ENCODE measurements at places on chromosomes 2 and 18.

DNA sequence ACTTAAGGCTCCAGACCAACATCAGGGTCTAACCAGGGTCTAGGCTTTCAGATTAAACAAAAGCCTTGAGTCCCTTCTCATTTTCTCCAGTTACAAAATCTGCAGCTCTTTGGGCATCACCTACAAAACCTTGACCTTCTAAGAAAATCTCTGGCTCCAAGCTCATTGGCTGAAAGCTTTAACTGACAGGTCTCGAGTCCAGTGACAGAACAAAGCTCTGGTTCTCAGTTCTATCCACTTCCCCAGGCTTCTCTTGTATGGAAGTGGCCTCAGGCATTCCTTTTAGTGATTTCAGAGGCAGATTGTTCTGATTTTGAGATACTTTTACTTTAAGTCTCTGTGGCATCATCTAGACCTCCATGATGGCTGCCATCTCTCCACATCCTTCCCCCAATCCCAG is 11.3 kb downstream of the SIX2 start:
- DNase-seq, result no peak

DNA sequence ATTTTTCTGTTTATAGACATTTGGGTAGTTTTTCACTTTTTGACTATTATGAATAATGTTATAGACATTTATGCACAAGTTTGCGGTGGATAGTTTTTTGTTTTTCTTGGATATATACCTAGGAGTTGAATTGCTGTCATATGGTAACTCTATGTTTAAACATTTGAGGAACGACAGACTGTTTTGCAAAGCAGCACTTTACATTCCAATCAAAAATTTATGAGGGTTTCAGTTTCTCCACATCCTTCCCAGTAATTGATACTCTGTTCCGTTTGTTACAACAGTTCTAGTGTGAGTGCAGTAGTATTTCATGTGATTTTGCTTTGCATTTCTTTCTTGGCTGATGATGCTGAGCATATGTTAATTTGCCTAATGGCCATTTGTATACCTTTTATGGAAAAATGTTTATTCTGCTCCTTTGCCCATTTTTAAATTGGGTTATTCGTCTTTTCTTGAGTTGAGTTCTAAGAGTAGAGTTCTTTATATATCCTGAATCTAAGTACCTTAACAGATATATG is 617.3 kb upstream of the LRATD1 start:
- no peak for DNase-seq

- no peak for DNase-seq
Measured at GRCh38 chr2:232518844-232519243, 1.3 kb upstream of the PRSS56 start.

DNA sequence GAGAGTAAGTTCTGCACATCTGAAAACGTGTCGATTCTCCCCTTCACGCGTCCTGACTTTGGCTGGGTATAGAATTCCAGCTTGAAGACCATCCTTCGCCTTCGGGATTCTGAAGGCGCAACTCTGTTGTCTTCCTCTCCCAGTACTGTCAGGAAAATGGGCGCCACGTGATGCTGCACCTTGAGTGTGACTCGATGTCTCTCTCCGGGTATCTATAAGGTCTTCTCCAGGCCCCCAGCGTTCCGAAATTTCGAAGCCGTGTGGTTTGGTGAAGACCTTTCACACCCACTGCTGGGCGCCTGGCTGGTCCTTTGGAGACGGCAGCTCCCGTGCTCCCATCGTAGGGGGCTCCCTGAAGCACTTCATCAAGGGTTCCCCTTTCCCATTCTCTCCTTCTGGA is 203.7 kb downstream of the HDAC4 start:
- DNase-seq, result no peak

DNA sequence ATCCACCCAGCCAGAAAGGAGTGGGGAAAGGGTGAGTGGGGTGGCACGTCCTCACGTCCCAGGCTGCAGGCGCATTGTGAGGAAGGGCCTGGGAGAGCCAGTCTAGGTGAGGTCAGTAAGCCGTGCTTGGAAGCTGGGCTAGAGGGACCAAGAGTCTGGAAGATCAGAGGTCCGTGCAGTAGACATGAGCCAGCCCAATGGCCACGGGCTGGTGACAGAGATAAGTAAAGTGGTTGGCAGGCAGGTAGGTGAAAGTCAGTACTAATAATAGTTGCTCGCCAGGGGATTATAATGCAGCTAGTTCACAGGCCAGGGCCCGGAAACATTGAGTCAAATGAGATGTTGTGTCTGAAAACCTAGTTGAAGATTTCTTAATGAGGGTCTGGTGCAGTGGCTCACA is 133.2 kb downstream of the GBX2 start:
- DNase-seq, result no peak

DNA sequence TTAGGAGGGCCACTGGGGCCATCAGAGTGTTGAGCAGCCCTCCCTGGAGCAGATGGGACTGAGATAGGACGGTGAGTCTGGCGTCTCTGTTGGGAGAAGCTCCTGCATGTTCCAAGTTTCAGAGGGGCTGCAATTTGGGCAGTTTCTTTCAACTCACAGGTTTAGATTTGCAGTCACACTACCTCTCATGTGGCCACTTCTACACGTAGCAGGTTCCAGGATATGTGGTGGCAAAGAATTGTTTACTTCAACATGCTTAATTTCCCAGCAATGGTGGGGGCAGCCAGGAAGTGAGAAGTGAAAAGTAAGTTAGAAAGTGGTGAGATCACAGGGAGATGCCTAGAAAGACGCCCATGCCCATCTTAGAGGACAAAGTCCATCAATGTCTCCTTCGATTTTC is 9.3 kb downstream of the NCK2 start:
- DNase-seq, result no peak

GRCh38 chr18:8960740-8961657 is 141.5 kb upstream of the NDUFV2 start:
- no peak for DNase-seq

DNA sequence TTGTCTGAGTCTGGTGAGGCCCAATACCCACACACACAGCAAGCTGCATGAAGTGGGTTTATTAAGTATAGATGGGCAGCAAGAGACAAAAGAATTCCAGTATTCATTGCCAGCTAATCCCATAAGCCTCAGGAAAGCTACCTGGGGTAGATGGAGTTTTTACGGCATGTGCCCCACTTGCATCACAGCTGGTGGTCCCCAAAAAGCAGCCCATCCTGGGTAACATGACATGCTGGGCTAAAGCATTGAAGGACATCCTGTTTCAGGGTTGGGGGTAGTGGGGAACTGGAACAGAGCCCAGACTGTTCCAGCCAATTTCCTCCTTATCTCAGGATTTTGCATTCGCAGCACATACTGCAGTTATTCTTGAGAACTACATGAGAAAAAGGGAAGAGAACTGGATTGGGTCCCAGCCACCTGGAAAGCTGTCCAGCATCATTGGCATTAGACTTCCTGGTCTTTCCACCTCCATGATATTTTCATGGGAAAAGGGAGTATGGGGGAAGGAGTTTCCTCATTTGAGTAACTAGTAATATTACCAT is 240.1 kb upstream of the MMADHC start:
- no peak for DNase-seq

- DNase-seq, result no peak
Measured at GRCh38 chr2:240166191-240166590, 25.7 kb upstream of the OTOS start.

DNA sequence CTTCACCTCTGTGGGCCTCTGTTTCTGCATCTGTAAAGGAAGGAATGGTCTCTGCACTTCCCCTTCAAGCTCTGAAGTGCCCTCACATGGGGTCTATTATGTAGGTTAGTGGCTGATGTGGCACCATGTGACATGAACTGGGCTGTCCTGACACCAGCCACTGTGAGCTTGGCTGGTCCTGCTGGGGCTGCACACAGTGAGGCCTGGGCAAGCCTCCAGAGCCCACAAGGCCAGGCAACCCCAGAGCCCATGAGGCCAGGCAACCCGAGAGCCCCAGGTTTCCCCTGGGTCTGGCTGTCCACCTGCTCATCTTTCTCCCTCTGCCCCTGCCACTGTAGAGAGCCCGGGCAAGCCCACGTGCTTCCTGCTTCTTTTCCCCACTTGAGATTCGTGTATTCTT is 150.1 kb upstream of the SMAD2 start:
- no peak for DNase-seq

GRCh38 chr2:128373451-128374000 is 54.9 kb upstream of the HS6ST1 start:
- no peak for DNase-seq

GRCh38 chr2:189393440-189394111 is 47.7 kb upstream of the WDR75 start:
- DNase-seq, result no peak

DNA sequence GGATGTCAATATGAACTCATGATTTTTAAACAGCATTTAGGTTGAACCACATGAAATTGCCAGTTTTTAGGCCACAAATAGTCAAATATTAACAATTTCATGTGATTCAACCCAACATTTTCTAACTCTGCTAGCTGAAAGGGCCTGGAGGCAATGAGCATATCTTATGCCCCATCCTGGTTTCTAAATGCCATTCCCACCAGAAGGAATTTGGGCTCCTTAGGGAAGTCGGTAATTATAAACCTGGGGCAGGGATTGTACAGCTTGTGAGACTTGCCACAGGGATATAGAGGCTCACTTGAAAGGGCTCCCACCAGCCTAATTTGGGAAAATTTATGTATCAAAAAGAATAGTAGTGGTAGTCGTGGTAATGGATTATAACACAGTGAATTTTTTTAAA is 178.4 kb upstream of the ALPP start:
- DNase-seq, result no peak

DNA sequence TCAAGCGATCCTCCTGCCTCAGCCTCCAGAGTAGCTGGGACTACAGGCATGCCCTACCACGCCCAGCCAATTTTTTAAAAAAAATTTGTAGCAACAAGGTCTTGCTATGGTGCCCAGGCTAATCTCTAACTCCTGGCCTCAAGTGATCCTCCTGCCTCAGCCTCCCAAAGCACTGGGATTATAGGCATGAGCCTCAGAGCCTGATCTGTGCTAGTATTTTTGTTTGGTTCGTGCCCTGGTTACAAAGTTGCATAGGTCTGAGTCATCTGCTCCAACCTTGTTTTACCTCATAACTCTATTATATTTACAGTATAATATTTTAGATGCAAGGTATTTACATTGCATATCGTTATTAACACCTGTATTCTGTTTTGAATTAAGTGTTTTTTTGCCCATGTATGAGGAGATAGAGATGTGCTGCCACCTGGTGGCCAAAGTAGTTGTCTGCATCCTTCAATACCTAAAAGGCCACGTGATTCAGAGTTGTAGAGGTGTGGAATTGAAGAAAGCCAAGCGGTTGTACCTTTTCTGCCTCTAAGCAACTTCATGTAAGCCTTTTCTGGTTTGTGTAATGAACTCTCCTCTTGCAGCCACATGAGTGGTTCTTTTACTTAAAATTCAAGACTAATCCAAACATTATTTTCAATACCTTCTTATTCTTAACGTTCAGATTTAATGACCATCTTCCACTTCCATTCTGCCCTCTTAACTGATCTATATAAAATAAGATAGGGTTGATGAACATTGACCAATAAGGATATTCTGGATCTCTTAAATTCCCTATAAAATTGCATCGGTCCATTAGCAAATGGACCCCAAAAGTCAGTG is 19.9 kb upstream of the CABYR start:
- DNase-seq, result no peak

DNA sequence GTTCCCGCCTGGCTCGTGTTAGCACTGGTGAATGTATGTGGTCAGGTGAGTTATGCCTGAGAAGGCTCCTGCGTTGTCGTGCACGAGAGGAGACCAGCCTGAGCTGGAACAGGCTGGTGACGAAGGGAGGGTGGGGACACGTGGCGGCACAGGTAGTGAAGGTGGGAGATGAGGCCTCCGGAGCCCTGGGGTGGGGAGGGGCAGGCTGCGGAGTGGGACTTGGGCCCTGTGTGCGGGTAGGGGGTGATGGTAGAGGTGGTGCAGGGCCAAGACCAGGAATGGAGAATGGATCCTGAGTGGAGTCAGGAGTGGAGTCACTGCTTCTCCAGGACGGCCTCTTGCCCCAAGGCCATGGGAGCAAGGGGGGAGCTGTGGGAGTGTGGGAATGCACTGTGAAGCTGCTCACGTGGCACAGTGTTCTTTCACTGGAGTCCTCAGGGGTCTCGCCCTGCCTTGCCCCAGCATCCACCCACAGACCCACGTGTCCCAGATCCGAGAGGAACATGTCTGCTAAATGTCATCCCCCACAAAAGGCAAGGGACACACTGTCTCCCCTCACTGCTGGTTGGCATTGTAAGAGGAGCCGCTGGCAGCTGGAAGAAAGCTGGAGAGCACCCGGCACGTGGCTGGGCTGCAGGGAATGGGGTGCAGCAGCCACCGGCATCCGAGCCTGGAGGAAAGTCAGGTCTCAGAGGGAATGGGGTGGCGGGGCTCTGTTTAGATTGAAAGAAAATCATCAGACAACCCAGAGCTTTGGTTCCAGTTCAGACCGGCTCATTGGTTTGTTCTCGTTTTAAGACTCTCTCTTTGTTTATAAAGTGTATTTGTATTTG is 63.7 kb downstream of the CYP26B1 start:
- no peak for DNase-seq

- DNase-seq, result no peak
Measured at GRCh38 chr2:230925443-230925878, 419 bp upstream of the GPR55 start.

- DNase-seq, result no peak
Measured at GRCh38 chr18:48641981-48642380, 103.2 kb downstream of the CTIF start.

DNA sequence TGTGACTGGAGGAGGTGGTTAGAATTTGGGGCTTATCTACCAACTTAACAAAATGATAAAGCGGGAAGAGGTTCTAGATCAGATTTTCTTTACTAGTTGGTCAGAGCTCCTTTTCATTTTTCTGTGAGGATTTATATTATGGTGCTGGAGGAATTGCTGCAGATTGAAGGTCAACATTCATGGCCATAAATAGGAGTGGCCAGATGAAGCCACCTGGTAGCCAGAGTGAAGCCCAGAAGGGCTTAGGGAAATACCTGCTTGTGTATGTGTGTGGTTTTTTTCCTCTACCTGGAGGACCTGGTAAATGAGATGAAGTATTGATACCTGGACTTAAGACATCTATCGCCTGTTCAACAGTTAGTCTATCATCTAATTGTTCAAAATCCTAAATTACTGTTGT is 122.9 kb upstream of the MSTN start:
- DNase-seq, result no peak

GRCh38 chr18:79458917-79459803 is 63.4 kb downstream of the NFATC1 start:
- no peak for DNase-seq

DNA sequence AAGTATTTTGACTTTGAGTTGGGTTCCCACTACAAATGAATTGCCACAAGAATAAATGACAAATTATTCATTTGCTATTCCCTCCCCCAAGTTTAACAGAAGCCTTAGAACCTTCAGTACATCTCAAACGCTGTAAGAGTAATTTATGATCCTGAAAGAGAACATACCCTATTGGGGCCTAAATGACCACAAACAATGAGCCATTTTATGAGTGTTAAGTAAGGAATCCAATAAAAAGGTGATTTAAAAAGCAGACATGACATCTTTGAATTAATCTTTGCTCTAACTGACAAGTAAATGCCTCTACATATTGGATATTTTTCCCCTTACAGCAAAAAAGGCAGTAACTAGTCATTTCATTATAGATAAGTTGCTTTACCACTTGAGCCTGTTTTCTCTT is 136.9 kb downstream of the NRXN1 start:
- no peak for DNase-seq

- DNase-seq, result no peak
Measured at GRCh38 chr18:63374540-63374939, 7.5 kb upstream of the KDSR start.
